ENCODE measurements at places on chromosomes 2 and 18.

- DNase-seq = no peak
Observed at GRCh38 chr2:109021895-109022300, 32.9 kb upstream of the EDAR start.

DNA sequence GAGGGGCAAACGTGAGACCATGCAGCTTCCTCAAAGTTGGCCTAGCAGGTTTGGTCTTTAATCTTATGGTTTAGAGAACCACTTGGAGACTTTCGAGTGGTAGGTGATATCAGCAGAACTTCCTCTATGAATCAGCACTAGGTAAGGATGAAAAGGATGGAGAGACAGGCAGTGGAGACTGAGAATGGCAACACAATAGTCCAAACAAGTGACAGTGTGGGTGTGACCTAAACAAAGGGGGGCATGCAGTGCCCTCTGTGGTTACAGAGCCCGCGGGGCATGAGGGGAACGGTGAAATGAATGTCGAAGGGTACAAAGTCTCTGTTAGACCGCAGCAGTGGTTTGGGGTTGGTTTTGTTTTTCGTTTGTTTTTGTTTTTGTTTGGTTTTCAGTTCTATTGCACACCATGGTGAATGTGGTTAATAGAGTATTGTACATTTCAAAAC is 143.9 kb downstream of the L3MBTL4 start:
- DNase-seq = no peak

DNA sequence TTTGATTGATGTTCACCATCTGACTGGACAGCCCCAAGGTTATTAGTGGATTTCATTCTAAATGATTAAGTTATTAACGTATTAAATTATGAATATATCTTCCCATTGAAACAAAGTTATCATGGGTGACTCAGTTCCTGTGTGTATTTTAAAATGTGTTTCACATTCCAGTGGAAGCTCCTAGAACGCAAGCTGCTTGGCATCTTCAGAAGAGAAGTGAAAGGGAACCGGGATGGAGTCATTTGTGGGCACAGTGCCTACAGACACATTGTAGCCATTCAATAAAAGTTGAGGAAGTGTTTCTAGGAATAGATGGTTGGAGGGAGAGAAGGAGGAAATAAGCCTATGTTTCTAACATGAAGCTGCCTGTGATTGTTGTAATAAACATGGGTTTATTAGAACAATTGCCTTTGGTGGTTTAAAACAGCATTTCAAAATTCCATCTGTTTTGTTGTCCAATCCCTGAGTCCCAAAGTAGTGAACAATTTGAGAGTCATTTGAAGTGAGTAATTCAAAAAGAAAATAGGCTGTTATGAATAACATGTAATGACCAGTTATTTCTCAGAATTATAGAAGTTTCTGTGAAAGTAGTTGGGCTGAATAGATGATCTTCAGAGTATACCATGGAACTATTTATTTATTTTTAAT is 143.5 kb downstream of the PKP4 start:
- DNase-seq = peak; percentile 92

DNA sequence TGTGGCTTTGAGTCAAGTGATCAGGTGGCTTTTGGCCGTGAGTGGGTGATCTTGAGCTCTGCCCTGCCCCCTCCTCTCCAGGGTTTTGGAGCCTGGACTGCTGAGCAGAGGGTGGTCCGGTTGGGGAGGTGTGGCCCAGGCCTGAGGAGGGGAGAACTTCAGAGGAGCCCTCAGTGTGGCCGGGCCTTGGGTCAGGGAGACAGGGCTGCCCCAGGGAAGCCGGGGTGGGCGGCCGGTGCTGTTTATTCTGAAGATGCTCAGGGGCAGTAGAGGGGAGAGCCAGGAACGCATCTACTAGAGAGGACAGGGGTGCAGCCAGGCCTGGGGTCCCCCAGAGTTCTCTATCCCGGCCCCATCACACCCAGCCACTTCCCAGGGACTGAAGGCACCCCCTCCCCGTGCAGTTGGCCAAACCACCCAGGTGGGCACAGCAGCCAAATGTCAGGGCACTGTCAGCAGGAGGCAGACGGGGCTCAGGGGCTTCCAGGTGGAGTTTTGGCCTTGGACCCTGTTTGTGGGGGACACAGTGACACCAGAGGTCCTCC is 963 bp downstream of the ERFE start:
- no peak for DNase-seq

- no peak for DNase-seq
Observed at GRCh38 chr2:128396500-128396891, 77.8 kb upstream of the HS6ST1 start.
